Head of caudate nucleus (tissue), 42 donors: ENCODE measurements at places on chromosomes 4 and X.

DNA sequence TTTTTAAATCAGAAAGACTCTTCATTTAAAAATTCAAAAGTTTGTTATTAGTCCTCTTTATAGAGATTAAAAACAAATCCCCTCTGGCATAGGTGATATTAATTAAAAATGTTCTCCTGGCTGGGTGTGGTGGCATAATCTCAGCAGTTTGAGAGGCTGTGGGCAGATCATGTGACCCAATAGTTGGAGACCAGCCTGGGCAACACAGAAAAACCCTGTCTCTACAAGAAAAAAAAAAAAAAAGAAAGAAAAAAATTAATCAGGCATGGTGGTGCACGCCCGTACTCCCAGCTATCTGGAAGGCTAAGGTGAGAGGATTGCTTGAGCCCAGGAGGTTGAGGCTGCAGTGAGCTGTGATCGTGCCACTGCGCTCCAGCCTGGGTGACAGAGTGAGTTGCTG is 38.9 kb downstream of the RASGEF1B start:
- DNase-seq: no peak

DNA sequence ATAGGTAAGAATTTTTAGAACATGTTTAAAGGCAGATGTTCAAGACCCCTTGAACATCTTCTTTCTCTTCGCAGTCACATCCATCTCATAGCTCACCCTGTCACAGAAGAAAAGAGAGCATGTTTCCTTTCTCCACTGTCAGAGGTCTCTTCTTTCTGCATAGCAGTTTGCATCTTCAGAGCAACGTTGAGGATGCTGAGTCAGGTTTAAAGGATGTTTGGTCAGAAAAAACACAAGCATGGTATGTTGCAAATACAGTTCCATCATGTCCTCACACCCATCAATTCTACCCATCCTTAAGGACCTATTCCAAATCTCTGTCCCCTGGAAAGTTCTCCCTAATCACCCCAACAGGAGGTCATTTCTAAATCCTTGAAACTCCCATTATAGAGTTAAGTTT is 84.8 kb downstream of the STOX2 start:
- DNase-seq: no peak

DNA sequence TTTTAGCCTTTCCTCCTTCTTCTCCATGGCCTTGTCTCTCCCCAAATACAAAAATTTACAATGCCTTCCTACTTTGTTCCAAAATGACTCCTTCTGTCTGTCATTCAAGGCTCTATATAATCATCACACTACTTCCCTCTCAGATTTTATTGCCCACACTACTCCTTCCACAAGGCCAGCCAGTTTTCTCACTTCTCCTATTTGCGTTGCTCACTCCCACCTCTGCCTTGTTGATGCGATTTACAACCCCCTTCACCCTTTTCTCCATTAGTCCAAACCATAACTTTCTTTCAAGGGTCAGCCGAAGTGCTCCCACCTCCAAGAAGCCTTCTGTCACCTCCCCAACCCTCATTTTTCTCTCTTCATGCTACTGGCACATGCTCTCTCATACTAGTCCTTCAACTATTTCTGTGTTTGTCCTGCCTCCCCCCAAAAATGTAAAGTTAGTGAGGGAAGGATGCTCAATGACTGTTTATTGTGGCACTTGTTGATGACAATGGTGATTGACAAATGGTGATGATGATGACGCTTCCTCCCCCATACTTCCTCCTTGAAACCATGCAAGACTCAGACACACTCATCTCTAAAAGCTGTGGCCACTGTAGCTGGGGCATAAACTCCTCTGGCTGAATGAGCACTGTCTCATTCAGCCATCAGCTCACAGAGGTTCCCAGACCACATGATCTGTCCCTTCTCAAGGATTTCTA is 2.7 kb upstream of the XKRX start:
- no peak for DNase-seq

DNA sequence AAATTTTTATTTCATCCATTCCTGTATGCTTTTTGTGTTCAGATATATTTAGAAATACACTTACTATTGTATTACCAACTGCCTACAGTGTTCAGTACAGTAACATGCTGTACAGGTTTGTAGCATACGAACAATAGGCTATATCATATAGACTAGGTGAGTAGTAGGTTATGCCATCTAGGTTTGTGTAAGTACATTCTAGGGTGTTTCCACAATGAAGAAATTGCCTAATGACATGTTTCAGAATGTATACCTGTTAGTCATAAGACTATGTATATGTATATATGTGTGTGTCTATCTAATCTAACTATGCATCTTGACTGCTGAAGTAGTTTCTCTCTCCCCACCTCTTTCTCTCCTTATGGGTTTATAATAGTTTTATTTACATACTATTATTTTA is 51.5 kb upstream of the BTC start:
- no peak for DNase-seq

- DNase-seq: no peak
Observed at GRCh38 chr4:67051000-67051789, 494.1 kb downstream of the CENPC start.

GRCh38 chr4:23635468-23635867 is 254.4 kb downstream of the PPARGC1A start:
- DNase-seq: no peak

DNA sequence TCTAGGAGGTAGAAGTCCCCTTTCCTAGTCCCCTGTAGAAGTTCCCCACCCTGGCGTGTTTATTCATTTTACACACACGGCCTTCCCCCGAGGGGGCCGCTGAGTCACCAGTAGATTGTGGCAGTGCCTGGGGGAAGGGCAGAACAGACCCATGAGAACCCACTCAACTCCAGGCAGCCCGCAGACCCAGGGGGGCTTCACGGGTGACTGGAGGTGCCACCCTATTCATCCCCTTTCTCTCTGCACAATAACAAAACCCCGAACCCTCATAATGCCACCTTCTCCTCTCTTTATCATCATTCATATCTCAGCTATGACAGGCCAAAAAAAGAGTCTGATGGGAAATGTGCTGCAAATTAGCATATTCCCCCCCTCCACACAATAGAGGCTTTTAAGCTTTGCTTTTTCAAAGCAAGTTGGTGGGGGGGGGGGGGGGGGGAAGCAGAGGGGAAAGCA is 20.4 kb upstream of the GPM6B start:
- DNase-seq: peak; percentile 37

GRCh38 chr4:126778348-126778747 is 854.4 kb upstream of the INTU start:
- DNase-seq: no peak

- no peak for DNase-seq
Observed at GRCh38 chrX:10813761-10814160, 193.4 kb upstream of the MID1 start.

DNA sequence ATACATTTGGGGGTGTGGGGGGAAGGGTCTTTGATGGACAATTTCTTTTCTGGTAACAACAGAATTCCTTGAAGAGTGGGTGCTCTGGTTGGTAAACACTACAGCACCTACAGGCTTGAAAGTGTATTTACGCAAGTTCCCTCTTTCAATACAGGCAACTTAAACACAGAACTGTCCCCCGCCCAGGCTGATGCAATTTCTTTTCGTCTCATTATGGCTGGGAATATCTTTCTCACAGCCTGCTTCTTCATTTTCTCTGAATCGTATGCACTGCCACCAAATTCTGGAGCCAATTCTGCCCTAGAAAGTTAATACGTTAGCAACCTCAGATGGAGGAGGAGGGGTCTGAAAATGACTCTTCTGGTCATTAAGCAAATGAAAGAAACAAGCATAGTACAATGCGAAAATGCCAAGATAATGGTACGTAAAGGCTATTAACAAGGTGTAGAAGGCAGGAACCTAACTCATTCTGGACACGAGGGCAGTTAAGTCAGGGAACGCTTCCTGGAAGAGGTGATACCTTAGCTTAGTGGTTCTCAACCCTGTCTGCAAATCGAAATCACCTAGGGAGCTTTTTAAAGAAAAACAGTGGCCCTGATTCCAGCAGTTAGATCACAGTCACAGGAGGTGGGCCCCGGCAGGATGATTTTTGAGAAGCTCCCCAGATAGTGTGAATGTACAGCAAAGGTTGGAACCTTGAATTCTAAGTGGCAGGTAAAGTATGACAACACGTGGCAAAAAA is 1.0 kb downstream of the AGA start:
- no peak for DNase-seq

GRCh38 chrX:41542536-41542935 is 95.4 kb downstream of the NYX start:
- no peak for DNase-seq

GRCh38 chr4:182809417-182810102 is 107.6 kb downstream of the DCTD start:
- DNase-seq: no peak

GRCh38 chr4:186020793-186021407 is 48.1 kb upstream of the TLR3 start:
- no peak for DNase-seq

- no peak for DNase-seq
Observed at GRCh38 chr4:78297116-78297800, 240.1 kb downstream of the FRAS1 start.

DNA sequence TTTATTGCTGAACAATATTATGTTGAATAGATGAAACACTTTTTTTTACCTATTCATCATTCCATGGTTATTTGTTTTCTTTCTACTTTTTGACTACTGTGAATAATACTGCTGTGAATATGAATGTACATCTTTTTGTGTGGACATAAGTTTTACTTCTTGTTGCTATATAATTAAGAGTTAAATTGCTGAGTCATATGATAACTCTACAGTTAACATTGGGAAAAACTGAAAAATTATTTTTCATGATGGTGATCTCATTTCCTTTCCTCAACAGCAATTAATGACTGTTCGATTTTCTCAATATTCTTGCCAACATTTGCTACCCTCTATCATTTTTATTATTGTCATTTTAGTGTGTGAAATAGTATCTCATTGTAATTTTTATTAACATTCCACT is 106.9 kb upstream of the TECRL start:
- no peak for DNase-seq

- no peak for DNase-seq
Observed at GRCh38 chr4:78864405-78865024, 74.7 kb downstream of the PAQR3 start.

DNA sequence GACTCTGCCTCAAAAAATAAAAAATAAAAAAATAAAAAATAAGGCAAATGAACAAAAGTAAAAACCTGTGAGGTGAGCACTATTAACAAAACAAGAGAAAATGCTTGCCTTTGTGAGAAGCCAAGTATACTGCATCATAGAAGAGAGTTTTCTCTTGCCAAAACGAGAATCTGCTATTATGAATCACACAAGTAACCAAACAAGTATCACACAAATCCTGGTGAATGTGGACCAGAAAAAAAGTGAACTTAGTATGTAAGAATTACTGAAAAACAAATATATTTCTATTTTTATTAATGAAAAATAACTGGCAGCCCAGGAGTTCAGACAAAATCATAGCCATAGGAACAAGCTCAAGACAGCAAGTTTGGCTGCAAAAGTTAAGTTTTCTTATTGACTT is 193.5 kb downstream of the PDGFC start:
- no peak for DNase-seq

- DNase-seq: no peak
Observed at GRCh38 chrX:153614818-153615217, 15.9 kb upstream of the CCNQ start.

DNA sequence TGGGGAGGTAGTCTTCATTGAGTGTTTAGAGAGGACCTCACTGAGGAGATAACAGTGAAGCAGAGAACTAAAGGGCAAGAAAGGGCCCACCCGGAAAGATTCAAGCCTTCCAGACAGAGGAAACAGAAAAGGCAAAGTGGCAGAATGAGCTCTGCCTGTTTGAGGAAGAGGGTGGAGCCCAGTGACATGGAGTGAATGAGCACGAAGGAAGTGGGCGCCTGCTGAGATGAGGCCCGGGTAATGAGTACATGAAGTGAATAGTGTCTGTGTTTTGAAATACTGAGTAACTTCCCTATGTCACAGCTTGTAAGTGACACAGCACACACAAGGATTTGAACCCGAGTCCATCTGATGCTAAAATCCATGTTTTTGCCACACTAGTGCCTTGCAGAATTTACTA is 32.5 kb upstream of the TLR2 start:
- no peak for DNase-seq

DNA sequence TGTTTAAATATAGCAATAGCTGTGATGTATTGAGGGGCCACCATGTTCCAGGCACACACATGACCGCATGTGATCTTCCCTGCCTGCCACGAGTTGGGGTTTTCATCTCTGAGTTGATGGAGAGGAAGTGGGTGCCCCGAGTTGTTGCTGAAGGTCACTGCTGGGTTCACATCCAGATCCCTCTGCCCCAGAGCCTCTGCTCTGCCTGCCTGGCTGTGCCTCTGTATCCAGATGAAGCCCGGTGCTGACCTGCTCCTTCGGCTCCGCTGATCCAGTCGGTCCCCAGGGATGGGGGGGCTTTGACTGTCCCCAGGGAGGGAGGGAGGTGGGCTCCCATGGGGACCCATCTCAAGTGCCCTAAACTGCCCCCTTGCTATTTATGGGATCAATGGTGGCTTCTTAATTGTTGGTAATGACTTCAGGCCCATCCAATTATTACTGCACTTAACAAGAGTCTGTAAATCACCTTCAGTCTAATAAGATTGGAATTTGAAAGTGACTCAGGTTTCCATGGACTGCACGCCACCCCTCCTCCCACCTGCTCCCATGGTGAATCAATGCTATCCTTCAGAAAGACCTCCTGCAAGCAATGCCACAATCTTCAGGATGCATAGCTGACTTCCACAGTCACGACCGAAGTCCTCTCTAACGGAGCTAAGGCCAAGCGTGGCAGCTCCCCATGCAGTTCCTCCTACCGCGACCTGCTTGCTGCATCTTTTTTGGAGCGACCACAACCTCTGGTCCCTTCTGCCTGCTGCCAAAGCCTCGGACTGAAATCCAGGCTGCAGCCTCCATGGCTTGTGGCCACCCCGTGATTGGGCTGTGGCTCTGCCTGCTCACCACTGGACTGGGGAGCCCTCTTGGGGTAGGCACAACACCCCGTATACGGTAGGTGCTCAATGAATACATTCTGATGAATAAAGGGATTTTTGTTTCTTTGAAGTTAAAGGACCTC is 73.1 kb downstream of the CPZ start:
- no peak for DNase-seq

DNA sequence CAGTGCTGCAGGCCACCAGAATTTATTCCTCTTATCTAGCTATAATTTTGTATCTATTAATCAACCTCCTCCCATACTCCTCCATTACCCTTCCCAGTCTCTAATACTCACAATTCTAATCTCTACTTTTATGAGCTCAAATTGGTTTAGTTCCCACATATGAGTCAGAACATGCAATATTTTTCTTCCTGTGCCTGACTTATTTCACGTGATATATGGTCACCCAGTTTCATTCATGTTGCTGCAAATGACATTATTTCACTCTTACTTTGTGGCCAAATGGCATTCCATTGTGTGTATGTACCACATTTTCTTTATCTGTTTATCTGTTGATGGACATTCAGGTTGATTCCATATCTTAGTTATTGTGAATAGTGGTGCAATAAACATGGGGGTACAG is 483.5 kb downstream of the ACTRT1 start:
- no peak for DNase-seq

GRCh38 chr4:145437466-145437865 is 44.2 kb upstream of the SMAD1 start:
- DNase-seq: no peak

DNA sequence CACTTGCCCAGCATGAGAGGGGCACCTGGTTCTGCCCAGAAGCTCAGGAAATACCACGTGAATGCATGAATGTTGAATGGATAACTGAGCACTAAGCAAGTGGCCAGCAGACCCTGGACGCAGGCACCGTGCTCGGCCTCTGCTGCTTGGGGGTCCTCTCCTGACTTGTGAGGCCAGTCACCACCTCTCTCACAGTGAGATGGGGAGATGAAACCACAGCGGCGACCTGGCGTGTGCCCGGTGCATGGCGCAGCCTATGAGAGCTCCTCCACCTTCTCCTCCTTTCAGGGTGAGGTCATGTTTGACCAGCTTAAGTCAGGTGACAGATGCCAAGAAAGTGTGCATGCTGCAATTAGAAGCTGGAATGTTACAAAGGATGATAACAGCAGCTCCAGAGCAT is 75.5 kb downstream of the HMX1 start:
- no peak for DNase-seq
